ENCODE measurements at places on chromosomes 5 and 9.
A peak's percentile ranks its signal among the peaks of the same experiment; 100 is the strongest.

GRCh38 chr9:98373609-98374008 is 118.2 kb upstream of the TBC1D2 start:
- no peak for DNase-seq

GRCh38 chr9:107283623-107284616 is 841 bp downstream of the RAD23B start:
- DNase-seq, result peak; percentile 37

- DNase-seq, result no peak
Observed at GRCh38 chr9:81237565-81238231, 451.6 kb downstream of the TLE1 start.

DNA sequence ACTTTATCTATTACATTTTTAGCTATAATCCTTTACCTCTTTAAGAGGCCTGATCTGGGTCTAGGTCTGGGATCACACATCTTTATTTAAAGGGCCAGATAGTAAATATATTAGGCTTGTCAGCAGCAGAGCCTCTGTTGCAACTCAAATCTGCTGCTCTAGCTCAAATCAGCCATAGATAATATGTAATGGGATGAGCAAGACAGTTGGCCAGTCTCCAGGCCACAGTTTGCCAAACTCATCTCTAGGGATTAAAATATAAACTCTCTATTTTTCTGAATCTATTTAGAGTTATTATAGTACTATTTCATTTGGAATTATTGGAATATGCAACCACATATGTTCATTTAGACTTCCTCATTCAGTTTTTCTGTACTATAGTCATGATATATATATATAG is 115.9 kb upstream of the MINAR2 start:
- peak; percentile 1 for DNase-seq

- peak; percentile 58 for DNase-seq
Observed at GRCh38 chr9:113599646-113600022, 136.1 kb downstream of the RGS3 start.

- DNase-seq, result no peak
Observed at GRCh38 chr5:37799865-37800421, 39.9 kb downstream of the GDNF start.

DNA sequence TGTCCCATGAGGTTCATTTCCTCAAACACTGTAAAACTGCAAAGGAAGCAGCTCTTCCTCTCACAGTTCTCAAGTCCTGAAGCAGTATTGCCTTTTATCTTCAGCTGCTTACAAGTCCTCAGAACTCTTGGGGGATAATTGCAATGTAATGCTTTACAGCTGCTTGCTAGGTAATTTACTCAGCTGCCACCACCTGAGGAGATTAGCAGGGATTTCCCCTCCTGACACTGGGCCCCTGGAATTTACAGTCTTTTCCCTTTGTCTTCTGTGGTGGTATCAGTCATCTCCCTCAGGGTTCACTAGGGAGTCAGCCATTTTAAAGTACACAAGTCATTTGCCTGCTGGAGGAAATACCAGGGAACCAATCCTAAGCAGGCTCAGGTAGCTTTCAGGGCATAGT is 754.3 kb upstream of the GRAMD2B start:
- DNase-seq, result no peak

DNA sequence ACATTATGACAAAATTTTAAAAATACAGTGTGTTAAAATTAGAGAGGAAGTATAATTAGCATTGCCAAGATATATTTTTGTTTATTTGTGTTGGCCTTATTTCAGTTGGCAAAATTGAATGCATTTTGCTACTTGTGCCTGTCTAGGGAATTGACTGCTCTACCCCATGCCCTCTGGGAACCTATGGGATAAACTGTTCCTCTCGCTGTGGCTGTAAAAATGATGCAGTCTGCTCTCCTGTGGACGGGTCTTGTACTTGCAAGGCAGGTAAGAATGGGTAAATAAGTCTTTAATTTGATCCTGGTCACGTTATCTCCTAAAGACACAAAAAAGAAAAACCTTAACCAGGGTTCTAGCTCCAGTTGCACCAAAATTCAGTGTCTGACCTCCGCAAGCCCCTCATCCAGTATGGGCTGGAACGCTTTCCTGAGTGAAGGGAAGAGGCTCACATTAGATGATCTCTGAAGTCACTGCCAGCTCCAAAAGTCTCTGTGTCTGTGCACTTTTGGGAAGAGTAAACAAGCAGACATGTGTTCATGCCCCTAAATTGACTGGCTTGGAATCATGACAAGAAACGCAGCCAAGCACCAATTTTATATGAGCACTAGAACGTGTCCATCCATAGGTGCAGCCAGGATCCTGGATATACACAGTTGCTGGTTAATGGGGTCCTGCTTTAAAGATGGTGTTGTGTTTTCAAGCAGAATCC is 98.3 kb upstream of the PRRC1 start:
- no peak for DNase-seq

- DNase-seq, result no peak
Observed at GRCh38 chr9:68747043-68747533, 42.0 kb downstream of the PIP5K1B start.

DNA sequence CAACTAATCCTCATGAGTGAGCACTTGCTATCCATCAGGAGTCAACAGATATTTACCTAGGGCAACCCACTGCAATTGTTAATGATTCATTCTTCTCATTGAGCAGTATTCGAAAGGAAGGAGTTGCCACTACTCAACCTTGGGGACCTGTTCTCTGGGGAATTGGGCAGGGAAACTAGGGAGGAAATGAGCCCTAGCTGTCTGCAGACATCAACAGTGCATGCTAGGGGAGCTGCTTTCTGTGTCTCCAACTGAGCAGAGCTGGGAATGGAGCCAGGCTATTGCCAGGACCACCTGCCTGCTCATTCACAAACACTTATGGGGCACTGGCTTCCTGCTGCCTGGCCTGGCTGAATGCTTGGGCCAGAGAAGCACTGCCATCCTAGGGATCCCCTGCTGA is 183.4 kb downstream of the TMEM38B start:
- no peak for DNase-seq

- DNase-seq, result no peak
Observed at GRCh38 chr5:168961681-168962080, 339.3 kb downstream of the SLIT3 start.

GRCh38 chr9:132997591-132997990 is 19.1 kb downstream of the GFI1B start:
- DNase-seq, result peak; percentile 76
